ENCODE measurements at places on chromosomes 7 and 10. TPM values are rescaled to one million over a fixed set of nuclear protein-coding genes. Genes with fewer than 3 reads are reported as not detected.

DNA sequence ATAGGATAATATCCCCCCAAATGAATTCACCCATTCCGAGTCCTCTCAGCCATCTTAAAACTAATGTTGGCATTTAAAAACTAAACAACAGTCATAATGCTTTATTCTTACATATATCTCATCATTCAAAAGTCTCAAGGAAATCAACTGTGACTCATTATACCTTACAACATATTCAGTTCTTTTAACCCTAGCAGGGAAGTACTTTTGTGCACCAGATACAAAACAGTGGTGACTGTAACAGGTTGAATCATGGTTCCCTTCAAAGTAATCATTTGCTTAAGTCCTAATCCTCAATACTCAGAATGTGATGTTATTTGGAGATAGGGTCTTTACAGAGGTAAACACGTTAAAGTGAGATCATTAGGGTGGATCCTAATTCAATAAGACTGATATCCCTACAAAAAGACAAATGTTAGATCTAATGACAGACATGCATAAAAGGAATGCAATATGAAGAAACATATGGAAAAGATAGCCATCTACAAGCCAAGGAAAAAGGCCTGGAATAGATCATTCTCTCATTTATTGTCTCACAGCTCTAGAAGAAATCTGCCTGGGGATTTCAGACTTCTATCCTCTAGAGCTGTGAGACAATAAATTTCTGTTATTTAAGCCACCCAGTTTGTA lies 42.3 kb downstream of the RELN start:
- H3K27me3 ChIP-seq = no peaks in the 10 kb centered on the region
- no peaks in the 10 kb centered on the region for H3K4me1 ChIP-seq
- no peak overlapping the region for H3K27ac ChIP-seq
- H3K36me3 ChIP-seq = no peaks in the 10 kb centered on the region

GRCh38 chr10:5105626-5106025 lies 11.4 kb downstream of the AKR1C3 start:
- DNase-seq = no peak
- no peak overlapping the region for H3K27ac ChIP-seq
- no peak overlapping the region for H3K4me3 ChIP-seq
- no peaks in the 10 kb centered on the region for H3K27me3 ChIP-seq

- no peaks in the 10 kb centered on the region for H3K27me3 ChIP-seq
- H3K4me1 ChIP-seq = peaks cover 4% of the 10 kb centered on the region
- H3K4me3 ChIP-seq = no peak overlapping the region
Measured at GRCh38 chr10:103711351-103711994, 143.9 kb downstream of the SH3PXD2A start.

GRCh38 chr10:113780681-113781250 lies 29.3 kb downstream of the PLEKHS1 start:
- no peak overlapping the region for H3K27ac ChIP-seq
- no peak for DNase-seq
- no peak overlapping the region for H3K4me3 ChIP-seq

EIF3A gene
- 65.6 TPM for total RNA-seq

GRCh38 chr7:94620703-94621118 lies 35.2 kb downstream of the SGCE start:
- no peaks in the 10 kb centered on the region for H3K27me3 ChIP-seq
- peaks cover 17% of the 10 kb centered on the region for H3K36me3 ChIP-seq
- peak overlapping the region; percentile 89 for H3K27ac ChIP-seq
- DNase-seq = peak; percentile 93

PNLIPRP1 gene
- total RNA-seq = not detected

DNA sequence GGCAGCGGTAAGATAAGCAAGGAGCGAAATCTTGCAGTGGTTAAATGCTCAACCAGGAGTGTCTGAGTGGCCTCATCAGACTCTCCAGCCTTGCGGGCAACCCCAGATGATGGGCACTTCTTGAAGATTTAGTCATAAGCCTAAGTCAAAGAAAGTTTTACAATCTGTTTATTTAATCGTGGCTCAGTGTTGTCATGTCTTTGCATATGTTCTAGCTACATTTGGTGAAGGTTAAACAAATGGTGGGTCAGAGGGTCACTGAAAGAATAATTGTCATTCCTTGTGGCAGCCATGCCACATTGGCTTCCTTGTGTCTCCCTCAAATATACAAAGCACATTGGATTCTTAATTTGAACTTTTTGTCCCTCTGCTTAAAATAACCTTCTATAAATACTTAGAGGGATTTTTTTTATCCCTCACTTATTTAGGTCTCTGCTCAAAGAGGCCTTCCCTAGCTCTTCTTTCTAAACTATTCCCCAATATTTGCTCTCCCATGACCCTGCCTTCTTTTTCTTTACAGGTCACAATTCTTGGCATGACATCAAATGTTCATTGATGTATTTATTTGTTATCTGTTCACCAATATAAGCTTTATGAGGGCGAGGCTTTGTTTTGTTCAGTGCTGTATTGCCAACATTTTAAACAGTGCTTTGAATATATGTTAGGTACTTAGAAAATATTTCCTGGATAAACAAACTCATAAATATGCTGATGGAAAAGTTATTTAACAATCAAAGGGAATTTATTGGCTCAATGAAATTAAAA lies 68.7 kb downstream of the NEUROD6 start:
- no peaks in the 10 kb centered on the region for H3K36me3 ChIP-seq
- H3K4me1 ChIP-seq = no peaks in the 10 kb centered on the region
- H3K27ac ChIP-seq = no peak overlapping the region
- no peak overlapping the region for H3K4me3 ChIP-seq
- H3K27me3 ChIP-seq = no peaks in the 10 kb centered on the region
- no peak for DNase-seq

DNA sequence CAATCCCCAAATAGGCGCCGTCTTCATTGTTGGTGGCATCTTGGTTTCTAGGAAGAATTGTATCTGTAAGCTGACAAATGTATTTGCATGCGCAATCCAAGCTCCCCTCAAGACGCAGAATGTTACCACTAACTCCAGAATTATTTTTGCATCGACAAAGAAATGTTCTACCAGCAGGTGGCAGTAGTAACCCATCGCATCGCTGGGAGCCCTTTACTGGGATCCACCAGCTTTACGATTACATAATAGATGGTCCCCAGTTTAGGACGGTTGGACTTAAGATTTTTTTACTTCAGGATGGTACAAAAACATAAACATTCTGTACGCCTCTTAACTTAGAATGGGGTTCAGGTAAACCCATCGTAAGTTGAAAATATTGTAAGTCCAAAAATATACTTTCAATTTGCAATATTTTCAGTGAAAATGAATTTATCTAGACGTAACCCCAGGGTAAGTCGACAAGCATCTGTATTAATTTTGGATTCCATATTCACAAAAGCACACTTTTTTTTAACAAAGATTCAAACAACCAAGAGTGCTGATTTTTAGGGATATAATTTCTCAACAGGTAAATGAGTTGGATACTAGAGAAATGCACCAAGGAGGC lies 114.0 kb upstream of the COBL start:
- no peaks in the 10 kb centered on the region for H3K4me1 ChIP-seq
- H3K36me3 ChIP-seq = no peaks in the 10 kb centered on the region
- H3K27me3 ChIP-seq = peaks cover 3% of the 10 kb centered on the region
- H3K27ac ChIP-seq = no peak overlapping the region
- DNase-seq = peak; percentile 65
- H3K4me3 ChIP-seq = no peak overlapping the region

DNA sequence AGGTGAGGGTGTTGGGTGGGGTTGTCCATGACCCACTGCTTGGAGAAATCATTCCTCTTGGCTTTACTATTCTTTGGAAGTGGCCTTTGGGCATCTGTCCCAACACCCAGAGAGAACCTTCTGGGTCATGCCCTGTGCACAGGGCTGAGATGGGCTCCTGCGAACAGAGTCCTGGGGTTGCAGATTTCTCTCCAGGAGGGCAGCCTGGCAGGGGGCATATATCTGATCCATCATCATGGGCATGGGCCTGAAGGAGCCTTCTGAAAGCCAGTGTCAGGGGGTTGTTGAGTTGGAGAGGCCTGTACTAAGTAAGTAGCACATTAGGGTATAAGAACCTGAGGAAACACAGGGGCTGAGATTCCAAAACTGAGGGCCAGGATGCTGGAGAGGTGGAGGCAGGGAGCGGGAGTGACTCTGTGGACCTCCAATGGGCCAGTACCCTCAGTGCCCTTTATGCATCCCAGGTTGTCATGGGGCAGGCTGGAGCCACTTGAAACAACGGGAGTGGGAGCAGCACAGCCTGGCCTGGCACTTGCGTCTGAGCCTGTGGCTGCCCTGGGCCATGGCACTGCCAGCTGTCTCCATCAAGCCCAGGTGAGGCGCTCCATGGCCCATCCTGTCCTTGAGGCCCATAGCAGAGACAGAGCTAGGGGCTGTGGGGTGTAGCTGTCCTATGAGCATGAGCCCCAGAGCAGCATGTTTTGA lies 203.7 kb downstream of the GRID1 start:
- DNase-seq = no peak
- H3K4me1 ChIP-seq = no peaks in the 10 kb centered on the region
- H3K36me3 ChIP-seq = no peaks in the 10 kb centered on the region

GRCh38 chr7:24848878-24849277 lies 91.6 kb upstream of the GSDME start:
- no peak overlapping the region for H3K27ac ChIP-seq
- no peaks in the 10 kb centered on the region for H3K27me3 ChIP-seq
- no peak overlapping the region for H3K4me3 ChIP-seq
- H3K4me1 ChIP-seq = no peaks in the 10 kb centered on the region

ZNF425 gene
- total RNA-seq = 3.4 TPM

LLCFC1 gene
- total RNA-seq = not detected

- H3K4me3 ChIP-seq = no peak within 1 kb of the TSS
- DNase-seq = no peak
- H3K36me3 ChIP-seq = peaks cover 17% of the 10 kb centered on the region
- peaks cover 30% of the 10 kb centered on the region for H3K4me1 ChIP-seq
Measured at GRCh38 chr10:101843032-101844021, at the start of gene KCNIP2. Gene KCNIP2 (minus strand): TSS chr10:101843800. CDS start chr10:101843568, 232 bp downstream.

GRCh38 chr7:42902331-42902730 lies 9.5 kb downstream of the C7orf25 start:
- no peak overlapping the region for H3K27ac ChIP-seq
- DNase-seq = no peak
- no peaks in the 10 kb centered on the region for H3K4me1 ChIP-seq
- H3K27me3 ChIP-seq = no peaks in the 10 kb centered on the region
- no peak overlapping the region for H3K4me3 ChIP-seq
- no peaks in the 10 kb centered on the region for H3K36me3 ChIP-seq

SPDYE5 gene
- 0.04 TPM for total RNA-seq

GRCh38 chr7:139541600-139542307 lies 18.3 kb downstream of the CLEC2L start:
- peaks cover 6% of the 10 kb centered on the region for H3K27me3 ChIP-seq
- no peak overlapping the region for H3K27ac ChIP-seq
- no peak overlapping the region for H3K4me3 ChIP-seq
- DNase-seq = peak; percentile 52
- H3K4me1 ChIP-seq = peaks cover 13% of the 10 kb centered on the region
- no peaks in the 10 kb centered on the region for H3K36me3 ChIP-seq

DNA sequence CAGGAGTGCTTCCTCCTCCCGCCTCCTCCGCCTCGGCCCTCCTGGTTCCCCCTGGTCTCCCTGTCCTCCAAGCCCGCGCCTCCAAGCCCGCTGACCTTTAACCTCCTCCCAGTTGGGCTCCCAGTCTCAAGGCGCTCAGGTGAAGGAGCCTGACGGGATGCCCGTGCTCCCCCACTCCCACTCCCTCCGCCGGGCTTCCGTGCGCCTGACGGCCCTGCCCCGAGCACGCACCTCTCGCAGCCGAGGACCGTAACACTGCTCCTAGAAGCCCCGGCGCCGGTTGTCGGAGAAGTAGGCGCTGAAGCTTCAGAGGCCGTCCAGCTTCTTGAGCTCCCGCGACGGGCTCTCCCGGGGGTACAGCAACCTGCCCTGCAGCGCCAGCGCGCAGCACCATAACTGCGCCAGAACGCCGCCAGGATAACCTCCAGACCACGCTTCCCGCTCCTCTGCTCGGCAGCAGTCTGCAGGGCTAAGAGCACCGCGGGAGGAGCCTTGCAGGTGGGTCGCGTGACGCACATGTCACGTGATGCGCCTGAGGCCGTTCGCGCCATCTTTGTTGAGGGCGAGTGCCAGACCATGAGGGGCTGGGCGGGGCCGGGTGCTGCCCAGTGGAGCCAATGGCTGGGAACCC lies 71.0 kb upstream of the ZNF479 start:
- DNase-seq = no peak
- no peaks in the 10 kb centered on the region for H3K4me1 ChIP-seq
- no peak overlapping the region for H3K27ac ChIP-seq
- H3K27me3 ChIP-seq = no peaks in the 10 kb centered on the region

DNA sequence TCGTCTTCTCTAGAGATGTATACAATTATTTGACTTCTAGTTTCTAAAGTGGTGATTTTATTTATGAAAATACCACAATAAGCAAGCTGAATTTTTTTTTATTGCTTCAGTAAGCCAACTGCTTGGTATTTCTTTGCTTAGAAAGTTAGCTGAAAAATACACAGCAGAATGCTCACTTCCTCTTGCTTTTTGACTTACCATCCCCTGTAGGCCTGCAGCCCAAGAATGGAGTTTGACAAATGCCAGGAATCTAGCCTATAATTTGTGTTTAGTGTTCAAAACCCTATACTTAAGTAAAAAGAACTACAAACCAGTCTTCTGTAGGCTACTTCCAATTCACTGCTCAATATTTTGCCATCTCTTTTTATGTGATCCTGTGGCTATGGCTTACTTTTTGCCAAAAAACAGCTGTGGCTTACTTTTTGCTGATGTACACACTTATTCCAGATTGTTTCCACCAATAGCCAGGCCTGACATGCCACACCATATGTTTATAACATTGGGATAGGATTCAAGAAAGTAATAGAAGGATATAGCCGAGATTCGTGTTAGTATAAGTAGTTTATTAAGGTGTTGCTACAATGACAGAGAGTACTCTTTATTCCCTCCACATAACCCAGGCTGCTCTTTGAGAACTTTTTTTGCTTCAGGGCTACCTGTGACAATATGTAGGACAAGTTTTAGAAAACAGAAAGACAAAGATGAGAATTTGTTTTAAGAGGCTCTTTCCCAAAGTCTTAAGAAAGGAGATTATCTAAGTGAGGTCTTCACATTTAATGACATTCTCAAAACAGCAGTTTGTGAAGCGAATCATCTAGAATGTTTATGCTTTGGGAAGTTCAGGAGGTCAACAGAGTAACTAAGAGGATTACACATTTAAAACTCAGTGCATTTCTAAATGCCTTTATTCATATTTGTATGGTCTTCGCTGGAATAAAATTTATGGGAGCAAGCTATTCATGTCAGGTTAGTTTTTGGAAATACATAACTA lies 263.9 kb upstream of the FZD1 start:
- no peaks in the 10 kb centered on the region for H3K4me1 ChIP-seq
- peak; percentile 67 for DNase-seq
- H3K4me3 ChIP-seq = no peak overlapping the region
- no peaks in the 10 kb centered on the region for H3K27me3 ChIP-seq

Data from muscle of leg (tissue), 16 donors.